ENCODE measurements at places on chromosomes 13 and 19. TPM values are rescaled to one million over a fixed set of nuclear protein-coding genes. Genes with fewer than 3 reads are reported as not detected.

DNA sequence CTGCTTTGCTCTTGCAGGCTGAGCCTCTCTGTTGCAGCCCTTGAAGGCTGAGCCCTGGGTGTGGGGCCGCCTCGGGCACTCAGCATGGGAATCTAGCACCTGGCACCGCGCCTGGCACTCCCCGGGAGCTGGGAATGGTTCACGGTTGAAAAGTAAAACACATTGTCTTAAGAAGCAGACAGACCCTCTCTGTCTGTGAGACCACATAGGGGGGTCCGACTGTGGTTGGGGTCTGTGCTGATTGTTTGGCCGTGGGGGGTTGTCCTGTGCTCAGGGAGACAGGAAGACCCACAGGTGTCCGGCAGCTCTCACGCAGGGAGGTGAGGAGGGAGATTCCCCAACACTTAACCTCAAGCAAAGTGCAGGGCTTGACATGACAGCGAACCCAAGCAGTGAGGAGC is 64.8 kb downstream of the SOX1 start:
- no peaks in the 10 kb centered on the region for H3K36me3 ChIP-seq
- H3K4me1 ChIP-seq = no peaks in the 10 kb centered on the region
- no peak overlapping the region for H3K27ac ChIP-seq
- DNase-seq = no peak

- no peaks in the 10 kb centered on the region for H3K4me1 ChIP-seq
- H3K4me3 ChIP-seq = no peak overlapping the region
- H3K27ac ChIP-seq = no peak overlapping the region
- no peaks in the 10 kb centered on the region for H3K27me3 ChIP-seq
- peaks cover 20% of the 10 kb centered on the region for H3K36me3 ChIP-seq
Observed at GRCh38 chr13:21511849-21512248, 52.7 kb upstream of the ZDHHC20 start.

DNA sequence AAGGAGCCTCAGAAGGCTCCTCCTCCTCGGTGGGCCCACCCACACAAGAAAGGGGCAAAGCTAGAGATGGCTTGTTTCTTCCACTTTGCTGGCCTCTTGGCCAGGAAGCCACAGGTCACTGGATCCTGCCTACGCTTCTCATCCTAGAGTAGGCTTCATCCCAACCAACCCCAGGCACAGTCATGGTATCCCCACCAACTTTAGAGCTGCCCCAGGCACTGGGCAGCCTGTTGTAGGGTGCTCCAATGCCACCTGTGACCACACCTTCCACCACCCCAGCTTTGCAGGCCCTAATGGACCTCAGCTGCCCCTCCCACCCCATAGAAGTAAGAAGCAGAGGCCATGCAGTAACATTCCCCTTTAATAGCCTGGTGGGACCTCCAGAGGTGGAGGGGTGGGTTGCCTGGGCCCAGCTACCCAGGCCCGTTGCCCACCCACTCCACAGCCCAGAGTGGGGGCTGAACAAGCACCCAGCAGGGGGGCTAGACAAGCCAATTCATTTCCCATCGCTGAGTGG is 522 bp upstream of the CHMP2A start:
- peaks cover 43% of the 10 kb centered on the region for H3K36me3 ChIP-seq
- no peak for DNase-seq
- peak overlapping the region; percentile 100 for H3K4me3 ChIP-seq
- H3K4me1 ChIP-seq = peaks cover 54% of the 10 kb centered on the region

DNA sequence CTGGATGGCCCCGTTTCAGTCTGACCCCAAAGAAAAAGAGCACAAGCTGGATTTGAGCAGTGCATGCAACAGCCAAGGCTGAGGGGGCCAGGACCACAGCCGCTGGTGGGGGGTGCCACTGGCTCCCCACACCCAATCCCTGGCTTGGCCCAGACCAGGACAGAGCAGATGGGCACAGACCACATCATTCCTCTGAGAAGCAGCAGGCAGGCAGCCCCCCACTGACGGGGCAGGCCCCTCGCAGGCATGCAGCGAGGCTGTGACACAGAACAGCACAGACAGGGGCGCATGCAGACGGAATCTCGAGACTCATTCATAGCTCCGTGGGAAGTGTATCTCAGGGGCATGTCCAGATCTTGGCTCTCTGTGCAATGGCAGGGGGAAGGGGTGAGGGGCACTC is 74.9 kb downstream of the IER2 start:
- H3K27ac ChIP-seq = no peak overlapping the region
- no peaks in the 10 kb centered on the region for H3K4me1 ChIP-seq
- no peaks in the 10 kb centered on the region for H3K36me3 ChIP-seq
- no peak for DNase-seq

GRCh38 chr13:106424805-106425204 is 110.7 kb downstream of the EFNB2 start:
- H3K27ac ChIP-seq = no peak overlapping the region
- H3K27me3 ChIP-seq = no peaks in the 10 kb centered on the region
- H3K4me3 ChIP-seq = no peak overlapping the region
- no peaks in the 10 kb centered on the region for H3K36me3 ChIP-seq
- no peak for DNase-seq

The UBE2L5 gene
- total RNA-seq = not detected

DNA sequence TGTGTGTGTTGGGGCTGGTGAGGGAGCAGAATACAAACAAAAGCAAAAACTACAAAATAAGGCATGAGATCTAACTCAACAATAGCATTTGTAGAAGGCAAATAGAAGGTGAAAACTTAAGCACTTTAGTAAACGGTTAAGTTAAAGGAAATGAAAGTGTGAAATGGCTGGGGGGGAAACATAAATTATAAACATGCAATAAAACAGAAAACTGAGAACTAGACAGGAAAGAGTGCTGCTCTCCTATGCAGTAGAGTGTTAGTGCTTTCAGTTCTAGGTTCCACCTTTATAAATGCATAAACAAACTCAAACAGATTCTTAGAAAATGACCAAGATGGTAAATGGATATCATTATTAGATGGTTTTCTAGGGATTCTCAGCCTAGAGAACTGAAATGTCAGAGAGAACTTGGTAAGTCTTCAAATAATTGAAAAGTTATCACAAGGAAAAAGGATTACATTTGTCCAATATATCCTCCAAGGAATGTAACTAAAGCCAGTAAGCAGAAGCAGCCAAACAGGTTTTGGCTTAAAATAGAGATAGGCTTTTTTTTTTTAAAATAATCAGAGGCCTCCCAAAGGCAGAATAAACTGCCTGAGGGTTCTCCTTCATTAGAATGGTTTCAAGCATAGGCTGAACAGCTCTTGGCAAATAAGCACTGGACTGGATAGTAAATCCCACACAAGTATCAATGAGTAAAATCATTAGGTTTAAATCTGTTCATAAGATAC is 23.3 kb downstream of the RBM26 start:
- DNase-seq = no peak
- H3K27me3 ChIP-seq = no peaks in the 10 kb centered on the region
- H3K4me3 ChIP-seq = no peak overlapping the region
- peaks cover 59% of the 10 kb centered on the region for H3K4me1 ChIP-seq

- no peaks in the 10 kb centered on the region for H3K4me1 ChIP-seq
- no peak for DNase-seq
- no peaks in the 10 kb centered on the region for H3K27me3 ChIP-seq
- no peak overlapping the region for H3K27ac ChIP-seq
- no peak overlapping the region for H3K4me3 ChIP-seq
- no peaks in the 10 kb centered on the region for H3K36me3 ChIP-seq
Observed at GRCh38 chr13:55570371-55570770, 1570.3 kb upstream of the PRR20A start.

DNA sequence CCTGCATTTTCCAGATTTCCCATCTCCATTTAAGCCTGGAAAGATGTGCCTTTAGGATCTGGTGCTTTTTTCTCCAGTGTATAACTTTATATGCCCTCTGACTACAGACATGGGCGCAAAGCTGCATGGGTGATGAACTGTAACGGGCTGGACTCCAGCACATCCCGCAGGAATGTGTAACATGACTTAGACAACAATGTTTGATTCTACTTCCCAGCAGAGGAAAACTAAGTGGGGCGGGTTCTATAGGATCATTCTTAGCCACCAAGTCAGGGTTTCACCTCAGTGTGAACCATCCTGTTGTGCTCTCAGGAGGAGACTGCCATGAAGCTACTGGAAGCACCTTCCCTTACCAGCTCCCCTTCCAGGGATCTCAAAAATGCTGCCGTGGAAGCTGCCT is 93.2 kb upstream of the SERP2 start:
- no peak overlapping the region for H3K4me3 ChIP-seq
- H3K36me3 ChIP-seq = no peaks in the 10 kb centered on the region
- H3K27ac ChIP-seq = no peak overlapping the region
- peaks cover 8% of the 10 kb centered on the region for H3K4me1 ChIP-seq

The IGFL1 gene
- total RNA-seq = not detected

DNA sequence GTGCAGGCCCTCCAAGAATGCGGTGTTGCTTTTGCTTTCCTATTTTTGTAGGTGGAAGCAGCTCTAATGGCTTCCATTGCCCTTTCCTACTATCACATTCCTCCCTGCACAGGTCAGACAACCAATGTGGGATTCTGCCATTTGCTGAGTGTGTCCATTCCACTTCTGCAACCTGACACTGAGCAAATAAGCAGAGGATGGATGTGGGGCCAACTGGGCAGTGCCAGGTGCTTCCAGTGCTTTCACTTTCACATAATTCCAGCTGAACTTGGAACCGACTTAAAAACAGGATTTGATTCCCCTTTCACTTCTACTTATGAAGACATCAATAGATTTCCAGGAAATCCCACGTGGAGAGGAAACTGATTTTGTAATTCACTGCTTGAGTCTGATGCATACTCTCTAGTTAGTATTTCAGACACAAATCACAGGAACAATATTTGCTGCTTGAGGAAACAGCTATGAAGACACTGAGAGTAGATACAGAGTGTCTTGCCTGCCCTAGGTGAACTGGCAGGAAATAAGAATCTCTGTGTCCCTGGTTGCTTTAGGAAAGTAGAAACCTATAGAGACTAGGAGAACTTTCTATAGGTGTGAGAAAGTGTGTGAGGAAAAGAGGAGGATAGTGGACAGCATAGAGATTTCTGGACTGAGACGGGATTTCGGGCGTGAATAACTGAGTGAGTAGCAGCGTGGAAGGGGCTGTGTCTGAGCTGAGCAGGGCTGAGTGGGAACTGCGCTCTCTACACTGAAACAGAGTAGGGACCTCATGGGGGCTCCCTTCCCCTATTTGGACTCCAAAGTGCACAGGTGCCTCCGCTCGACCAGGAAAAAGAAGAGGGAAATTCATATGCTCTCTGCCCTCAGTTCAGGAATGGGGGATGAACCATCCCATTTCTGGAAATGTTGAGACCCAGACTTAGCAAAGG is 22.5 kb downstream of the LGALS16 start:
- no peaks in the 10 kb centered on the region for H3K27me3 ChIP-seq
- H3K36me3 ChIP-seq = no peaks in the 10 kb centered on the region
- H3K27ac ChIP-seq = no peak overlapping the region
- peaks cover 43% of the 10 kb centered on the region for H3K4me1 ChIP-seq

DNA sequence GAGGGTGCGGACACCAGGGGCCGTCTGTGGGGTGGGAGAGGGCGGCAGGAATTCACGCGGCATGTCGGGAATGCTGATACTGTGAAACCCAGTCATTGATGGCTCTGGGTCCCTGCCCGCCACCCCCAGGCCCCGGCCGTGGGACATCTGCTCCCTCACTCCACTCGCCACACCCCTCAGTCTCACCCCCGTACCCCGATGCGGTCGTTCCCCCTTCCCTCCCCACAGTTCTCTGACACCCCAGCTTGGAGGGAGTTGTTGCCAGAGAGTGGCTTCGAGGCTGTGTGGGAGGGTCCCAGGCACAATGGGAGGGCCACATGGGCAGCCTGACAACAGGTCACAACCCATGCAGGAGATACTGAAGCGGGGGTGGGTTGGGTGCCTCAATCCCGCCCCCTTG is 1.8 kb downstream of the MAG start:
- no peak overlapping the region for H3K27ac ChIP-seq
- no peak for DNase-seq
- H3K4me1 ChIP-seq = peaks cover 14% of the 10 kb centered on the region
- no peak overlapping the region for H3K4me3 ChIP-seq
- no peaks in the 10 kb centered on the region for H3K27me3 ChIP-seq

The KPTN gene
- total RNA-seq = 4.3 TPM

The LSM4 gene
- 64.2 TPM for total RNA-seq

DNA sequence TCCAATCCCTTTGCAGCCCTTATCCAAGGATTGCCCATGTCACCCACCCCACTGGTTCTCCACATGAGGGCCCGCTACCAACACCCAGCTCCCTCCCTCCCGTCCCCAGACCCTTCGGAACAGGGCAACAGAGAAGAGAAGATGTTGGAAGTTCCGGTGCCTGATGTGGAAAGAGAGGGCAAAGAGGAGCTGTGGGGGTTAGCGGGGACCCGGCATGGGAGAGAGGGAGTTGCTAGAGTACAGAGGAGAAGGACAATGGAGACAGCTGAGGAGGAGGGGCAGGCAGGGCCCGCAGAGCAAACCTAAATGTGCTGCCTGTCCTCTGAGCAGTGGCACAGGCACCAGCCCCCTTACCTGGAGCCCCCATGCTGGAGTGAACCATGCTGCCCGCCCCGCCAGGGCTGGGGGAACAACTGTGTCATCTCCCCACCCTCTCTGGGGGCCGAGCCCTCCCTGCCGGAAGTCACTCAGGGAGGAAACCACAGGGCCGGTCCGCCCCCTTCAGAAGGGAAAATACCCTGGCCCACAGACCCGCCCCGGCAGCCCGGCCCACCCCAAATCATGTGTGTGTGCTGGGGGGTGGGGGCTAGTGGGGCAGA is at the start of gene POU2F2:
POU2F2 (minus strand) TSS at position 417 of the 599 bp plus-strand sequence; CDS start at position 382, 35 bp downstream.
- H3K4me3 ChIP-seq = peak within 1 kb of the TSS; percentile 97
- peaks cover 73% of the 10 kb centered on the region for H3K4me1 ChIP-seq
- H3K36me3 ChIP-seq = no peaks in the 10 kb centered on the region
- DNase-seq = peak; percentile 96

The C3 gene
- total RNA-seq = 2.2 TPM

GRCh38 chr19:48325265-48325910 is at the start of gene EMP3:
EMP3 (plus strand) TSS chr19:48325552; CDS start chr19:48326845, 1,293 bp downstream.
- H3K36me3 ChIP-seq = peaks cover 26% of the 10 kb centered on the region
- H3K27ac ChIP-seq = peak within 1 kb of the TSS; percentile 99
- H3K4me1 ChIP-seq = peaks cover 83% of the 10 kb centered on the region
- peak; percentile 92 for DNase-seq
- H3K4me3 ChIP-seq = peak within 1 kb of the TSS; percentile 96

The DIS3 gene
- total RNA-seq = 41.0 TPM

- no peak for DNase-seq
- no peaks in the 10 kb centered on the region for H3K27me3 ChIP-seq
- no peaks in the 10 kb centered on the region for H3K4me1 ChIP-seq
- H3K36me3 ChIP-seq = no peaks in the 10 kb centered on the region
- H3K27ac ChIP-seq = no peak overlapping the region
Observed at GRCh38 chr19:5447700-5448311, 7.4 kb upstream of the ZNRF4 start.

DNA sequence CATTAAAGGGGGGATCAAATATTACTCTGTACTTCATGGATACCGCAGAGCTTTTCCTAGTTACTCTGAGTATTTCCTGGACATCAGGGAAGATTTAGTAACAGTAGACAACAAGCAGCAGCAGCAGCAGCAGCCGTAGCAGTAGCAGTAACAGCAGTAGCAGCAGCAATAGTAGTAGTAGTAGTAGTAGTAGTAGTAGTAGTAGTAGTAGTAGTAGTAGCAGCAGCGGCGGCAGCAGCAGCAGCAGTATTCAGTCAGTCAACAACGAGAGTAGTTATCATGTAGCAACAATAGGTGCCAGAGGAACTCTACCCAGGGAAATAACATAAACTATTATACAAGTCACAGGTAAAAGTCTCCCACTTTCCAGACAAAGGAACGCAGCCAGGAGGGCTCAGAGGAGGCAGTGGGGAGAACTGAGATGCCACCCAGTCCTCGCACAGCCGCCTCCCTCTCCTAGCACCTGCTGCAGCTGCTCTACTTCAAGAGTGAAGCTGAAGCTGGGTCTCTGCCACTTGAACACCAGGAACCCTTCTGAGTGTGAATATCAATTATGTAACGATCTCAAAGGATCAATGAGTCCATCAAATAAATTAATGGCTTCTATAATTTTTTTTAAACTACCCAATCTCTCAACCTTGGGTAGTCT is 1.3 kb upstream of the DOCK9 start:
- H3K4me1 ChIP-seq = peaks cover 61% of the 10 kb centered on the region
- no peak overlapping the region for H3K4me3 ChIP-seq
- DNase-seq = no peak
- no peaks in the 10 kb centered on the region for H3K27me3 ChIP-seq
- H3K36me3 ChIP-seq = no peaks in the 10 kb centered on the region
- no peak overlapping the region for H3K27ac ChIP-seq

All from CD4-positive, alpha-beta memory T cell (primary cell).